ENCODE measurements at places on chromosomes 7 and 10.

- no peak for DNase-seq
Measured at GRCh38 chr10:95188593-95188992, 5.4 kb upstream of the ACSM6 start.

- DNase-seq, result no peak
Measured at GRCh38 chr7:79620291-79620690, 166.8 kb upstream of the MAGI2 start.

DNA sequence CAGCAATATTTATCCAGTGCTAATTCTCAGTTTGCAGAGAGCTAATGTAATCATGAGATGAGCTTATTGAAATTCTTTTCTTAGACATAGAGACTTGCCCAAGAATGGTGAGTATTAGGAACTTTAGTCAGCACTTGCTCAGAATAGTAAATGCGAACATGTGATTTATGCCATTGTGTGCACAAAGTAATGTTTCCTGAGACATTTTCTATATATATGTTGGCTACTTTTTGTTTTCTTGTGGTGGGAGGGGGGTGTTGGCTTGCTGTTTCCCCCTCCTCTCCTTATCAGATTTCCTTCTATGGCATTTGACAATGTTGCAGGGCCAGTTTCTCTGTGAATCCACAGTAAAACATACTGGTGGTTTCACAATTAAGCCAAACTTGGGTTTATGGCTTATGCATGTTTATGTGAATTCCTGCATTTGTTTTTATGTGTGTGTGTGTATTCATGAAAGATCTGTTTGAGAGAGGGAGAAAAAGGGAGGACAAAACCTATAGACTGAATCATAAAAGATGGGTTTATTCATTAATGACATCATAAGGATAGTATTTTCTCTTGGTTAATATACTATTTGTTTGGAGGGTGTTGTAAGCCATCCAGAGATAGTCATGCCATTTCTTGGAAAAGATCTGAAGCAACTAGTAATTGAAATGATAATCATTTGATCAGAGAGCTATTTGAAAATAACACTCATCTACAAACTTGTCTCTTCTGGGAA lies 36.3 kb downstream of the ARID5B start:
- DNase-seq, result no peak

DNA sequence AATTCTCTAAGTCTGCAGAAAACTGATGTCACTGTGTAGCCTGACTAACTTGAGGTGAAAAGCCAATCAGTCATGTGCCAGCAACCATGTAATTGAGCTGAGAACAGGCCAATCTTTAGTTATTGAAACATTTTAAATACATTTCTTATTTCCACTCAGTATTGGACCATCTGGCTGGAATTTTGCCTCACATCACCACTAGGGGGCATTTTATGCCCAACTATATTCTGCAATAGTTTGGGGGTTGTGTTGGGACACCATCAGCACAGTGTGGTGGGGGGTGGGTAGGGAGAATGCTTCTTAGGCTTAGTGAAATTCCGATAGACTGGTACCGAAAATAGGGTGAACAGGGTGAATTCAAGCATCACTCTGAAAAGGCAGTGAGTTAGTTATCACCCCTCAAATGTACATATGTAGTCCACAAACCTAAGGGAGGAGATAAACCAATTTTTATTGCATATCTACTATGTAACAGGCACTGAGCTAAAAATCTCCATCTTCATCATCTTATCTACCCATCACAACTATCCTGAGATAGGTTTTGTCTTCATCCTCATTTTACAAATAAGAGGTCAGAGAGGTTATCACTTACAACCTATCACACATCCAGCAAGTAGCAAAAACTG lies 17.8 kb downstream of the NPSR1 start:
- DNase-seq, result peak; percentile 21

- no peak for DNase-seq
Measured at GRCh38 chr10:59968705-59969104, 62.3 kb upstream of the CCDC6 start.

- no peak for DNase-seq
Measured at GRCh38 chr7:133919810-133920209, 207.3 kb upstream of the LRGUK start.

DNA sequence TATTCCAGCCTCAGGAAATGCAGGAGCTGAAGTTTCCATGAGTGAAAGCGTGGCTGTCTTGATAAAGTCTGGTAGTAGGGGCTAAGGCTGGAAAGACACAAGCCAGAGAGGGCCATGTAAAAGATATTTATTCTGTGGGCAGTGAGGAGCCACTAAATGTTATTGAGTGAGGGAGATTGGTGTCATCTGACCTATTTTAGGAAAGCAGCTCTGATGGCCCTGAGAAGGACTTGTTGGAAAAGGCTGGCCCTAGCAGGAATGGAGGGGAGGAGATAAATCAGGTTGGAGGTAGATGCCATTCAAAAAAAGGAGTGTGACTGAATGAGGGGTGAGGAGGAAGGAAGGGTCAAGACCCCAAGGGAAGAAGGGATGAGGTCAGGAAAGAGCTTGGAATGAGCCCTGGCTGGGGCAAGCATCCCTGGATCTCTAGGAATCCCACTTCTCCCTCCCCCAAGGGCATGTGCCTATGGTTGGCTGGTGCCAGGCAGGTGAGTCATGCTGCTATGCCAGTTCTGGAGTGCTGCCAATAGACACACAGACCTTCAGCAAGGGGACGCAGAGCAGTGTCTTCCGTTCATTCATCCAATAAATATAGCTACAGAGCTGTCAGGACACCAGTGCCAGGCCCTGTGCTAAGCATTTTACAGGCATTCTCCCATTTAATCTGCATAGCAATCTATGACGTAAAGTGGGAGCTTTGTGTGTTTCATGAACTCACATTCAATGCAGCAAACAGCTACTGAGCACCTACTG lies 2.0 kb downstream of the ANKRD2 start:
- DNase-seq, result no peak

- no peak for DNase-seq
Measured at GRCh38 chr10:35848412-35848811, 206.3 kb upstream of the FZD8 start.

Data from KBM-7 (cell line).